Nephron progenitor cell (in vitro differentiated cells): ENCODE measurements at places on chromosomes 4 and X.

DNA sequence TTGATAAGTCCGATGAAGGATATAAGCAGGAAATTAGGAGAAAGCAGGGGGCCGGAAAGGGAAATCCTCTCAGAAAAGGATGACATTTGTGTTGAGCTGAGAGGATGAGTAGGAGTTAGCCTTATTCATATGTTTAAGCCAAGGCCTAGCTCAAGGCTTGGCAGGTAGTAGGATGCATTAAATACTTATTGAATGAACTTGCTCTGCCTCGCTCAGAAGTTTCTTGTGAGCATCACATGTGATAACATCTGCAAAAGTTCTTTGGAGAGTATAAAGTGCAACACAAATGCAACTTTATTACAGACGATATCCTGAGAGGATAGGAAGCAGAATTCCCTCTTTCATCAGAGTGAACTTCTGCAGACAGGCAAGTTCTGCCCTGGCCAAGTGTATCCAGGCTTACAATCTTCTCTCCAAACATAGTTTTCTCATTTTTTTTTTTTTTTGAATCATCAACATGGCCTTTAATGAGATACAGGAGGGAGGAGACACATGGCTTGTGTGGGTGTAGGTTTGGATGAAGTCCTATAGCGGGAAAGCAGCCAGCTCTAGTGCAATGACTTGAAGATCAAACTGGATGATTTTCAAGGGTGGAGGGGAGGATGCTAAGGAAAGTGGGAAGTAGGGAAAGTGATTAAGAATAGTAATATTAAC is 48.1 kb downstream of the LUZP4 start:
- DNase-seq = no peak

- DNase-seq = no peak
These were observed 109.6 kb upstream of the NDP start for GRCh38 chrX:44082829-44083228.

GRCh38 chrX:49058794-49059193 is at the start of gene CCDC120:
CCDC120 (plus strand) TSS chrX:49058999; CDS start chrX:49062042, 3,043 bp downstream.
- DNase-seq = no peak

DNA sequence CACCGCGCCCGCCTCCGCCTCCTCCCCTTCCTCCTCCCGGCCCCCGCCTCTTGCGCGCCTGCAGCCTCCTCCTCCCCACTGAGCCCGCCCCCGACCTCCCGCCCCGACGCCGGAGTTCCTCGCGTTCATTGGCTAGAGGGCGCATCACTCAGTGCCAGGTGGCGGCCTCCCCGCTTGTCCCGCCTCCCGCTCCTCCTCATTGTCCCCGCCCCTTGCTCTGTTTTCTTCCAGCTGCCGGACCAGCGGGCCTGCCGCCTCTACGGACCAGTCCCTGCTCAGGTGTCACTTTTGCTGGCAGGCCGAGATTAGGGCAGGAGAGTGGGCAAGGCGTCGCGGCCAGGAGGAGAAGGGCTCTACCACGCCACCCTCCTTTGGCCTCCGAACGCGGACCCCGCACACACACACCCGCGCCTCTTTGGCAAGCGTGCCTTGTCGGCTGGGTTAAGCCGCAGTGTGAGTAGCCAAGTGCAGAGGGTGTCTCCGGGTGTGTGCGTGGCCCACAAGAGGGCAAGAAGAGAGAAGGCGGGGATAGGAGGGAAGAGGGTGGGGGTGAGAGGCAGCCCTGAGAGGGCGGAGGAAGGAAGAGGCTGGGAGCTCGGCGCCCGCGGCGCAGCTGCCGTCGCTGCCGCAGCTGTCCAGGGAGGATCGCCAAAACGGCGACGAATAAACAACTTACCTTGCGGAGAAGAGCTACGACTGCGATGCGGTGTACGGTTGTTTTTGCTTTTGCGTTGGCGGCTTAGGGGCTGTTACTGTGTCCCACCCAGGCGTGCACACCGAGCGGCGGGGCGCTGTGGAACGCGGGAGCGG is 436 bp upstream of the PPP3CA start:
- DNase-seq = peak; percentile 99

DNA sequence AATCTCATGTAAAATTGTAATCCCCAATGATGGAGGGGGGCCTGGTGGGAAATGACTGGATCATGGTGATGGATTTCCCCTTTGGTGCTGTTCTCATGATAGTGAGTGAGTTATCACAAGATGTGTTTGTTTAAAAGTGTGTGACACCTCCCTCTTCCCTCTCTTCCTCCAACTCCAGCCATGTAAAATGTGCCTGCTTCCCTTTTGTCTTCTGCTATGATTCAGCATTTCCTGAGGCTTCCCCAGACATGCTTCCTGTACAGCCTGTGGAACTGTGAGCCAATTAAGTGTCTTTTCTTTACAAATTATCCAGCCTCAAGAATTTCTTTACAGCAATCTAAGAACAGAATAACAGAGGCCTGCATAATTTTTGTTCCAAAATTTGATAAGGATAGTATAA is 85.2 kb downstream of the ANAPC10 start:
- no peak for DNase-seq

GRCh38 chr4:107497054-107497453 is 223.0 kb downstream of the PAPSS1 start:
- DNase-seq = no peak

- DNase-seq = no peak
These were observed 671.8 kb downstream of the PCDH7 start for GRCh38 chr4:31391976-31392375.
